ENCODE measurements at places on chromosomes 3 and 15. TPM values are rescaled to one million over a fixed set of nuclear protein-coding genes. Genes with fewer than 3 reads are reported as not detected.
A peak's percentile ranks its signal among the peaks of the same experiment; 100 is the strongest.

The FHIT gene
- 4.1 TPM for total RNA-seq

The MNS1 gene
- total RNA-seq = 2.3 TPM

DNA sequence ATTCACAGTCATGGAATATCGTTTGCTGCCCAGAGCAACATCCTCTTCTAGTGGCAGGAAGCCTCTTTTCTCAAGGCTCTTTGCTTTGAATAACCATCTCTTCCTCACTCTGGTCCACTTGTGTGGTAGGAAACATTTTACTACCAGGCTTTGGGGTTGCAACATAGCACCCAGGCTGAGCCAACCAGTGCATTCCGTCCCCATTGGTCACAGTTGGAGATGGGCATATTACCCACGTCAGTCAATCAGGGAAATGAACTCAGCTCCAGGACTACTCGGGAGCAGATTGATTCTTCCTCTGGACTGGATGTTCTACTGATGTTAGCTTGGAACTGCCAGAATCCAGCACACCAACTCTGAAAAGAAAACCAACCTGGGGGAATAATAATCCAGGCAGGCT, 4.2 kb upstream of the PEX5L start:
- DNase-seq = no peak

DNA sequence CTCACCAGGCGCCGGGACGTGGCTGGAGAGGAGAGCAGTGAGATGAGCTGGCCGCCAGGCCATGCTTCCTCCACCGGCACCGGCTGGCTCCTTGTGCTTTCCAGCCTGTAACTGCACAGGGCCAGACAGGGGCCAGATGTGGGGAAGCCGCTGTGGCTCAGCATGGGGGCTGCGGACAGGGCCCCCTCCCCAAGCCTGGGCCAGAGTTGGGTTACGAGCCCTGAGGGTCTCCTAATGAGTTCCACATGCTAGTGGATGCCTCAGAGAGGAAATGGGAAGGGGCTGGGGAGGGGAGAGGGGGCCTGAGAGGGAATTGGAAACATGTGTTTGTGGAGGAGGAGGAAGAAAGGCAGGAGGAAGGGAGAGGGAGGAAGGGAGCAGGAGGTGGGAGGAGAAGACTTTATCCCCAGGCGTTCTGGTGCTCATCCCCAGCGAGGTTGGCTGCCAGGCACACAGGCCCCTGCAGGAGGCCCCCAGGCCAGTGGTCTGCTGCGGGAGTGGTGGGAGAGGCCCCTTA, 11.7 kb upstream of the DUSP7 start:
- DNase-seq = no peak

GRCh38 chr15:99105514-99106341, 848 bp downstream of the SYNM start:
- DNase-seq = no peak

DNA sequence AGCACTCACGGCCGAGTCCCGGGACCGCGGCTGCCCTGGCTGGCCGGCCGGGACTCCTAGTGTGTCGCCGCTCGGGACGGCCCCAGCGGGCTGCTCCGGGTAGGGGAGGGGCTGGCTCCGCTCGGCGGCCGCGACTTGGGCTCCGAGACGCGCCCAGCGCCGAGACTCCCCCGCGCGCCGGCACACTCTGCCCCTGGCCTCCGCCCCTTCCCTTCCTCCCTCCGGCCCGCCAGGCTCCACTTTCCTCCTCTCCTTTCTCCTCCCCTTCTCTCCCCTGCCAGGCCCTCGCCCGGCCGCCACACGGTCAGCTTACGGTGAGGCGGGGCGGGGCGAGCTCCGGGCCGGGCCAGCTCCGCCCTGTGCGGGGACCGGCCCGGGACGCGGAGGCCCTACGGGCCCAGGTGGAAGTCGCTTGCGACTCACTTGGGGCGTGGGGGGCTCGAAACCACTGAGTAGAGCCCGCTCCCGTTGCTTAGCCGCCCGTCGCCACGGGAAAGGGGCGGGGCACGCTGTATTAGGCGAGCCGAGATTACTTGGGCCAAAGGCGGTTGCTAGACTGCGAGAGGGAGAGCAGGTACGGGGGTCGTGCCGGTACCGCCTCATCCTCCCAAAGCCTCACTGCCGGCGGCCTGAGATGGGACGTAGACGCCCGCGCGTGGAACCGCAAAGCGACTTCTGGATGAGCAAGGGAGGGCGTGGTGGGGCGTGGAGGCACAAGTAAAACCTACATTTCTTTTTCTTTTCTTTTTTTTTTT, at the start of gene ITGB5:
TSS of gene ITGB5 (minus strand) at position 189 of the 755 bp plus-strand sequence. CDS start 365 bp downstream, outside the sequence.
- DNase-seq = peak; percentile 61

GRCh38 chr3:197339841-197340520, 41.6 kb upstream of the DLG1 start:
- DNase-seq = peak; percentile 43

GRCh38 chr3:9087831-9088413, 124.7 kb upstream of the RAD18 start:
- no peak for DNase-seq
